Activated CD4-positive, alpha-beta T cell treated with anti-CD3 and anti-CD28 coated beads for 24 hours (primary cell): ENCODE measurements at places on chromosomes 16 and 17.

DNA sequence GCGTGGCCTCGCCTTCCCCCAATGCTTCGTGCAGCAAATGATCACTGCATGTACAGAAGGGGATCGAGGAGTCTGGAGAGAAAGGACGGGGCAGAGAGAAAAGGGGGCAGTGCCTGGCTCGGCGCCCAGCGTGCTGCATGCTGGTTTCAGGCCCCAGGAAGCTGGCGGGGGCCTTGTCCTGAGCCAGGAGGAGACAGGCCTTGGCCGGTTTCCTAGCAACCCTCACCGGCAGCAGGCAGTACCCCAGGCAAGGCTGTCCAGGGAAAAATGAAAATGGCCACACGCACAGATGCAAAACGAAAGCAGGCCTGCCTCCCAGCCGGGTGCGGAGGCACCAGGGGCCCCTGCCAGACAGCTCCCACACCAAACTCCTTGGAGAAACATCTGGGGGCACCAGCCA lies 126.3 kb downstream of the ZFHX3 start:
- no peak for DNase-seq

GRCh38 chr17:6269478-6269877 lies 165.4 kb downstream of the AIPL1 start:
- DNase-seq, result no peak

DNA sequence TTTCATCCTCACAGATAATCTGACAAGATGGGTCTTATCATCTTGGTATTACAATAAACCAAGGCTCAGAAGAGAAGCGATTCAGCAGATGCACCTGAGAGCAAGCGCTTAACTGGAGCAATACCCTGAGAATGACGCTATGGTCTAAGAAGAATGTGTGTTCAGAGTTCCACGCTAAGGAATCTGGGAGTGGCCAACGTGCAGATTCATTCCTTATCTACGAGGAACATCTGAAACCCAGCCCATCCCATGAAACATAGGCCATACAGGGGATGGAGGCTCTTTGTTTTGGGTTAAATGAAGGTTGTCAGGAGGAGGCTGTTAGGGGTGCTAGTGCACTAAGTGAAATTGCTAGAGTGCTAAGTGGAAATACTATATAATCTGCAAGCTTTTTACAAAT lies 28.5 kb upstream of the KDM8 start:
- no peak for DNase-seq

DNA sequence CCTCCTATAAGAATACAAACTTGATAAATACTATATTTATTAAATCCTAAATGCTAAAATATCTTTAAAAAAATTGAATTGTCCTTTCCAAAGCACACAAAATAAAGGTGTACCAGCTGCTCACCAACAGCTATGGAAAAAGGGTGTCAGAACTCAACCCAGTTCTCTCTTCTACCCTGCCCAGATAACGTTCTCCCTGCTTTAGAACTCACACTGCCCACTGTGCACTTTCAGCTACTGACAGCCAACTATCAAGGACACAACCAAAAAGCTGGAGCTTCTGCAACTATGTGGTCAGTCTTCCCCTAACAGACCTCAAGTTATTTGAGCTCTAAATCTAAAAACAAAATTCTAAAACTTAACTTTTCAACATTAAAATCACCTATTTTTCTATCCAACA lies 13.7 kb downstream of the AP1G1 start:
- no peak for DNase-seq

DNA sequence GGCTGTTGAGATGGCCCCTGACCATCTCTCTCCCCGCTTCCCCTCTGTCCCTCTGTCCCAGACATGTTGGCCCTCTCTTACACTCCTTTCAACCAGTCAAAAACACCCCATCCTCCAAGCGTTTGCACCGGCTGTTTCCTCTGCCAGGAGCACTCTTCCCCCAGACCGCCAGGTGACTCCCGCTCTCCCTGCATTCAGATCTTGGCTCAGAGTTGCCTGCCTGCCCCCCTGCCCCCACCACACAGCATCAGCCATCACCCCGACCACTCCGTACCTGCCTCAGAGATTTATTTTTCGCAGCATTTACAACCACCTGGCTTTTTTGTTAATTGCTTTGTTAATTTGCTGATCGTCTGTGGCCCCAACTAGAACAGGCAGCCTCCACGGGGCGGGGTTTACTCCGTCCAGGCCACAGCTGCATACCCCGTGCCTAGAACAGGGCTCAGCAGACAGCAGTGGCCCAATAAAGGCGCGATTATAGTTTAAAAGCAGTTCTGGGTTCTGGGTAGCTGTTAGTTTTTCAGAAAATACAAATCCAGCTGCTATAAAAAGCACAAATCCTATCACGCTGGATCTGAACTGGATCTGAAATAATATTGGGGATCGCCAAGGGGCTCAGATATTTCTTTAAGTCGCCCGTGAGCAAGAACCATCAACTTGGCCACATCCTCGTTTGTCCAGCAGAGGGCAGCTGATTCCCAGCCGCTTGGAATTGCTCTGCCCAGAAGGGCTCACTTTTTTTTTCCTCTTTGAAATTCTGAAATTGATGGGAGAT lies 173.6 kb downstream of the IRF8 start:
- peak; percentile 19 for DNase-seq

- DNase-seq, result no peak
Measured at GRCh38 chr17:12127177-12127576, 106.5 kb downstream of the MAP2K4 start.

GRCh38 chr17:49603720-49604119 lies 28.0 kb downstream of the NXPH3 start:
- DNase-seq, result no peak

GRCh38 chr16:48817032-48817431 lies 207.1 kb upstream of the N4BP1 start:
- DNase-seq, result no peak

GRCh38 chr17:77675816-77676215 lies 282.7 kb upstream of the TNRC6C start:
- DNase-seq, result no peak

DNA sequence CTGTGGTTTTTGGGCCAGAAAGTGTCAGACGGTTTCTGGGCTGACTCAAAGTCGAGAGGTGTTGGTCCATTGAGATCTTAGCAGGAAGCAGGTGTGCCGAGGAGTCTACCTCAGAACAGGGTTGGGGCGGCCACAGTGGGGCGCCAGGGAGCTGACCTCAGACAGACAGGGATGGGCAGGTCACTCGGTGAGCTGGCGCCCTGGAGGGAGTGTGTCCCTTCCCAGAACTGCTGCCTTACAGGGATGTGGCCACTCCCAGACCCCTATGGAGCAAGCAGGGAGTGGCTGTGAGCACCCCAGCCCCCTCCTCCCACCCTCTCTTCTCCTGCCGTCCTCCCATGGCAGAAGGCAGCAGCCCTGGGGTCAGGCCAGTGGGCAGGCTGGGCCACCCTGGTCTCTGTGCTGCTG lies 14.0 kb upstream of the DPEP1 start:
- no peak for DNase-seq

DNA sequence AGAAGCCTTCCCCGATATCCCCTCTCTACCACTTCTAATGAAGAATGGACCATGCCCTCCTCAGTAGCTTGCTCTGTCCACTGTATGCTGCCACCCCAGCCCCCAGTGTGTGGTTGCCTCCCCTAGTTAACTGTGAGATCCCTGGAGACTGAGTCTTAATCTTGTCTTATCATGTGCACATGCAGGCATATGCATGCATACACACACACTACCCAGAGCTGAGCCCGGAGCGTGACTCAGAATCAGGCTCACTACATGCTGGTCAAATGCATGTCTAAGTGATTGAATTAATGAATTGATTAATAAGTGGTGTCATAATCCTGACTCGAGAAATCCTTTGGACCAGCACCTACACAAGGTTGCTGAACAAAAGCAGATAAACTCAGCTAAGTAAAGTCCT lies 99.4 kb downstream of the CCT6B start:
- DNase-seq, result no peak

- DNase-seq, result no peak
Measured at GRCh38 chr17:47879028-47879585, 16.9 kb upstream of the SP2 start.

GRCh38 chr17:61656721-61657217 lies 65.8 kb upstream of the NACA2 start:
- DNase-seq, result no peak

GRCh38 chr17:5678171-5678570 lies 93.9 kb upstream of the NLRP1 start:
- DNase-seq, result no peak

DNA sequence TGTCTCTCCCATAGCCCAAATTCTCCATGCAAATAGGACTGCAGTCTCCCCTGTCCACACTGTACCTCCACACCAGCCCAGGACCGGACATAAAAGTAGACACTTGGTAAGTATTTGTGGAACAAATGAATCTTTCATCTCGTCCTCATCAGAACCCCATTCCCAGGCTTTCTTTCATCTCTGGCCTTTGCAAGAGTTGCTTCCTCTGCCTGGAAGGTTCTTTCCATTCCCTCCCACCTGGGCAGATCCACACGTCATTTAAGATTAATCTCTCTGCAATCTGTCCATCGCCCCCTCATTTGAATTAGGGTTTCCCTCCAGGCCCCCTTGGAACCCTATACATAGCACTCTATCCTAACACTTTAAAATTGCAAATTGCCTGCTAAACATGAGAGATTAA lies 3.9 kb upstream of the NXPH3 start:
- DNase-seq, result no peak

- no peak for DNase-seq
Measured at GRCh38 chr16:84616515-84616914, 1.4 kb downstream of the COTL1 start.
